Fibroblast of upper back skin (primary cell): ENCODE measurements at places on chromosomes 1 and 21.

- DNase-seq, result no peak
Observed at GRCh38 chr1:27471477-27471876, 18.5 kb downstream of the WASF2 start.

- DNase-seq, result no peak
Observed at GRCh38 chr1:186420923-186421322, 40.0 kb downstream of the PDC start.

DNA sequence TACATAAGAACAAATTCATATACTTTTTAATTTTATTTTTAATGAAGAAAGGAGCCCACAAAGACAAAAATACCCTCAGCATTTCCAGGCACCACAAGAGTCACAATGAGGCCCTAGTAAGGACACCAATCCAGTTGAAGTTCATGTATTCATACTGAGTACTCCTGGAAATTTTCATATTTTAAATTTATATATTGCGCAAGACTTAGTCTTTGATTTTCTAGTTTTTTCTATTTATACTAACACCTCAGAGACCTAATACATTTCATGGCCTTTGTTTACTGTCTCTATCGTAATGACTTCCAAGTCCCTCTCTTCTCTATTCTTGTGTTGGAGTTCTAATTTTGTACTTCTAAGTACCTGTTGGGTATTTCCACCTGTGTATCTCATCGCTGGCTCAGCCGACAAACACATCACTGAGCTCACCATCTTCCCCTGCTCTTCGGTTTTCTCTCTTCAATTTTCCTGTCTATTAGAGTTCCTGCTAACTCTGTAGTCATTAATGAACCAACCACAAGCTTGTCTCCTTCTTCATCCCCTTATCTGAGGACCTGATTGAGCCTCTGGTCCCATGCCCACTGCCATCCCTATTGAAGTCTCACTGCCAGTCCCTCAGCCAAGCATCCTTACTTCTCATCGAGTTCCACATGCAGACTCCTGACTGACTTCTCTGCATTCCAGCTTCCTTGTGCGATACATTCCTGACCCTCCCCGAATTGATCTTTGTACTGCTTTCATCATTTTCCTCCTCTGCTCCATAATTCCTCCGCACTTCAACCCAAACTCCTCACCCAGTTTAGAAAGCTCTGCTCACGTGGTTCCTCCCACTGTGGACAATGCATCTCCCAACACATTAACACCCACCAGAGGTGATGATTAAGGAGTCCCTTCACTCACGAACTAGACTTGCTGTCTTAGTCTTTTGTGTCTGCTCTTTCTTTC lies 17.3 kb upstream of the IRF2BP2 start:
- DNase-seq, result peak; percentile 75

DNA sequence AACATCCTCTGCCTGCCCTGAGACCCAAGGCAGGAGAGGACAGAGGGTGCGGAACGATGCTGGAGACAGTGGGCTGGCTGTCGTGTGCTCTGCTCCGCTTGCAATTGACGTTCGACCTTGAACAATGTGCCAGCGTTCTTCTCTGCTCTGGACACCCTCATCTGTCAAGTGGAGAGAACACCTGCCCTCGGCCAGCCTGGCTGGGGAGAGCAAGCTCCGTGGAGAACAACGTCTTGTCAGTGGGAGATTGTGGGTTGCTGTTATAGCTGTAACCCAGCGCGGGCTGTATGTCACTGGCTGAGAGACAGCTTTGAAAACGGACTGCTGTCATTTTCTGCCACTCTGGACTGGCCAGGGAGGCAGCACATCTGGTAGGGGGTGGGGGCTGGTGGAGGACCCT lies 14.7 kb downstream of the KIAA1614 start:
- no peak for DNase-seq

DNA sequence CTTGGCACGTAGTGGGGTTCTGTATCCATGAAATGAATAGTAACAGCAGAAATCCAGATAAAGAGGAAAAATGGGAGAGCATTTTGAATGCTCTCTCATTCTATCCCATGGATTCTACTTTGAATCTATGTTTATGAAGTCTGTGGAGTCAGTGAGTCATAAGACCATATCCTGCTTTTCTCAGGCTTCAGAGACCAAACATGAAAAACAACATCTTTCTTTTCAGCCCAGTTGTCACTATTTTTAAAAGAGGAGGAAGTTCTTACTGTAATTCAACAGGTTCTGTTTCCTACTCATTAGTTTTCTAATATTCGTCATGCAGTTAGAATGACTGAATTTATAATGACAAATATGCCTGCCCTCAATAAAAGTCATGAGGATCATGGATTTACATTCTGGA lies 39.4 kb upstream of the CD55 start:
- peak; percentile 12 for DNase-seq

DNA sequence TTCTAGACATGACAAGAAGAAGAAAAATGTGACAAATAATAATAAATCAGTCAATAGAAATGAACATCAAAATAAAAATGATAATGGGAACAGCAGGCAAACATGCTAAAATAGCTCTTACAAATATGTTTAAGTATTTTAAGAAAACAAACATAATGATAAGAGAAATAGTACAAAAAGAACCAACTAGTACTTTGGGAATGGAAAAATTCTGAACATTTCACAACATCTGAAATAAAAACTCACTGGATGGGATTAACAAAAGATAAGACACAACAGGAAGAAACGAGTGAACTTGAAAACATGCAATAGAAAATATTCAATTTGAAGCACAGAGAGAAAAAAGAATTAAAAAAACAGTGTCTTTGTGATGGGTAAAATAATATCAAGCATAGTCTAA lies 115.2 kb upstream of the TSPAN2 start:
- no peak for DNase-seq

- peak; percentile 17 for DNase-seq
Observed at GRCh38 chr1:26281091-26281958, 1.4 kb downstream of the SH3BGRL3 start.

DNA sequence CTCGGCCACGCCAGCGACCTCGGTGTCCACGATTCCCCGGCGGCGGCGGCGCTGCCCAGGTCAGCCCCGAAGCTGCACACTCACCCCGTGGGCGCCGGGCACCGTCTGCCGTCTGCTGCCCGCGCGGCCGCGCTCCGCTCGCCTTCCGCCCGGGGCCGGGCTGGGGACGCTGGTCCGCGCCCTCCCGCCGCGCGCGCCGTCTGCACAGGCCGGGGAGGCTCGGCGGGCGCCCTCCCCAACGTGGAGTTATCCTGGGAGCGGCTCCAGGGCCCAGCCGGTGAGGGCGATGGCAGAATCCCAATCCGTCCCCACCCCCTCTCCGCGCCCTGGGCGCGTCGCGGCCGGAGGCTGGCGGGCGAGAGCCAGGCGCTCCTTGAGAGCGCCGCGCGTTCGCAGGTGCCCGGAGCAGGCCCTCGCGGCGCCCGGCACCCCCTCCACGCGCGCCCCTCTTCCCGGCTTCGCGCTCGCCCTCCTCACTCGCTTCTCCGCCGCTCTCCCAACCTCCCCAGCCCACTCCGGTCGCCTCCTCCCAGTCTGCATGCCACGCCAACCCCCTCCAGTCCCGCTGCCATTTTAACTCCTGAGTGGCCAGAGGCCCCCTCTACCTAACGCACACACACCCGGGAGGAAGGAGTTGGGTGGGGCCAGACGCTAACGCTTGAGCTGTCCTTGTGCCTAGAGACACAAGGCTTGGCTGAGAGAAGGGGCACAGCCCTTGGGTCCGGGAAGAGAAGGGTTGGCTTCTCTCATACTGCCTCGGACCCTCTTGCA lies at the start of gene LRRN2:
Gene LRRN2 (minus strand): TSS at position 503 of the 771 bp plus-strand sequence. CDS start 65,746 bp downstream, outside the sequence.
- no peak for DNase-seq

- DNase-seq, result no peak
Observed at GRCh38 chr1:34128186-34128889, 36.7 kb downstream of the CSMD2 start.

DNA sequence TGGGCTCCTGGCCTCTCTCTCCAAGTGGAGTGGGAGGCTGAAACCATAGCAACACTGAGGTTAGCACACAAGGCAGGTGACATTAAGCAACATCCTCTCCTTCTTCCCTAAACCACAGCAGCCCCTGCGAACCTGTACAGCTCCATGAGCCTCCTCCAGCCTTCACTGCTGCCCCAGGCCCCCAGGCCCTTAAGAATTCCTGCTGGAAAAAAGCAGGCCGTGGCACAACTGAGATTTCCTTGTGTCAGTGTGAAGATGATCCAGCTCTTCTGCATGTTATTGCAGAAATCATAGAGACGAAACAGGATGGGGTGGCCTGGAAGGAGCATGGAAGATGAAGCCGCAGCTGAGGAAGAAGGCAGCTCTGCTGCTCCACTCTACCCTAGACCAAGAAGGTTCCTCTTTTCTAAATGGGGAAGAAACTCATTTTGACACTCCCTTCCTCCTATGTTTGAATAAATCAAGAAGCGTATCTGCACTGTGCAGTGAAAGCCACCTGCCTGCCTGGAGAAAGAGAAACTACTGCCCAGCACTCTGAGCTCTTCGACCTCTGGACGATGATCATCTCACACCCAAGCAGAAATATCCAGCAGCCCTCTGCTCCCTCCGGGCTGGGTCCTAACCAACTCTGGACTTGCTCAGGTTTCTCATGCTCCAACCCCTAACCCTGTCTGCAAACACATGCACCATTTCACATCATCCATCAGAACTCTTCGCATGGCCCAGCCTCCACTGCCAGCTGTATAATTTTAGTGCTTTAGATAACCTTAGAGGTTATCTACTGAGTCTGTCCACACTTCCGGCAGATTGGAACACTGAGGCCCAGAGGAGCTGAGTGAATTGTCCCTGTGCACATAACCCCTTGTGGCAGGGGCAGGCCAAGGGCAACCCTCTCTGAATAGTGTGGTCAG lies 20.7 kb downstream of the SH3BP5L start:
- no peak for DNase-seq

DNA sequence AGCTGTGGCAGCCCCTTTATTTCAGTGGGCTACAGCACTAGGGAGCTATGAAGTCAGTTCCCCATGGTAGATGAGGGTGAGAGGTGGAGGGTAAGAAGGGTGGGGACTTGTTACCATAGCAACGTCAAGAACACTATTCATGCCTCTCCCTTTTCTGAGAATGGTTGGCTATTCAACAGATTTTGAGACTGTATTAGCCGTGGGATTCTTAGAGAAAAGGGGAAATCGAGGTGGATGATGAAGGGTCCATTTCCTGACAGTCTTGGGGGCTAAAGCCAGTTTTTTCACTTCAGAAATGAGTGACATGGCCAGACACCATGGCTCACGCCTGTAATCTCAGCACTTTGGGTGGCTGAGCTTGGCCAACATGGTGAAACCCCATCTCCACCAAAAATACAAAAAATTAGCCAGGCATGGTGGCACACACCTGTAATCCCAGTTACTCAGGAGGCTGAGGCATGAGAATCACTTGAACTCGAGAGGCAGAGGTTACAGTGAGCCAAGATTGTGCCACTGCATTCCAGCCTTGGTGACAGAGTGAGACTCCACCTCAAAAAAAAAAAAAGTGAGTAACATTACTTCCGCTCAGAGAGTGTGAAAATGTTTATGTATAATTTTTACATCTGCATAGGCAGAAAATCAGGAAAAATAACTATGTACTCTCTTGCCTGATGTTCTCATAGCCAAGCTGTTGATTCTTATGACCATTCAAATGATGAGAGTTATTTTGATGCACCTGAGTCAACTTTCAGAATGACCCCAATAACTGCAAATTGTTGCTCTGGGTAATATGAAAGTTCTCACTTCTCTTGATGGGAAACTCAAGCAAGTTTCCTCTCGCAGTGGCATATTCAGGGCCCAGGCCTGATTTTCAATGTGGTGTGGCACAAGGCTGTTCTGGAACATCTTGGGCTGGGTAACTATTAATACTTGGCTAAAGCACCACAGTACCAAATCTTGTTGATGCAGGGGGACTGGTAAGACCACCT lies 23.2 kb upstream of the RGSL1 start:
- DNase-seq, result no peak

GRCh38 chr21:38470755-38471154 lies 27.5 kb downstream of the ERG start:
- DNase-seq, result peak; percentile 62

- peak; percentile 77 for DNase-seq
Observed at GRCh38 chr1:53754484-53755312, 15.7 kb upstream of the GLIS1 start.

DNA sequence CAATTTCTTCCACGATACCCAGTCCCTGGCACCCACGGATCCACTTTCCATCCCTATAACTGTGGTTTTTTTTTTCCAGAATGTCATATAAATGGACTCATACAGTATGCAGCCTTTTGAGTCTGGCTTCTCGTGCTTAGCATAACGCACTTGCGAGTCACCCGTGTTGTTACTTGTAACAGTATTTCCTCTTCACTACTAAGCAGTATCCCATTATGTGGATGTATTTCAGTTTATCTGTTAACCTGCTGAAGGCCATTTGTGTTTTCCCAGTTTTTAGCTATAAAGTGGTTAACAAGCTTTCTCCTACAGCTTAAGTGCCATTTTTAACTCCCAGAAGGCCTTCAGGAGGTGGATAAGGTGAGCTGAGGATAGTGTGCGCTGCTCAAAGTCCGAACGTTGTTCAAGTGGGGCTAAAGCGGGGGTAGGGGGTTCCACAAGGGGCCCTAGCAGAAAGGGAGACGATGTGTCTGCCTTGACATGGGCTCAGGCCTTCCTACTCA lies 829 bp downstream of the ADAR start:
- peak; percentile 58 for DNase-seq

DNA sequence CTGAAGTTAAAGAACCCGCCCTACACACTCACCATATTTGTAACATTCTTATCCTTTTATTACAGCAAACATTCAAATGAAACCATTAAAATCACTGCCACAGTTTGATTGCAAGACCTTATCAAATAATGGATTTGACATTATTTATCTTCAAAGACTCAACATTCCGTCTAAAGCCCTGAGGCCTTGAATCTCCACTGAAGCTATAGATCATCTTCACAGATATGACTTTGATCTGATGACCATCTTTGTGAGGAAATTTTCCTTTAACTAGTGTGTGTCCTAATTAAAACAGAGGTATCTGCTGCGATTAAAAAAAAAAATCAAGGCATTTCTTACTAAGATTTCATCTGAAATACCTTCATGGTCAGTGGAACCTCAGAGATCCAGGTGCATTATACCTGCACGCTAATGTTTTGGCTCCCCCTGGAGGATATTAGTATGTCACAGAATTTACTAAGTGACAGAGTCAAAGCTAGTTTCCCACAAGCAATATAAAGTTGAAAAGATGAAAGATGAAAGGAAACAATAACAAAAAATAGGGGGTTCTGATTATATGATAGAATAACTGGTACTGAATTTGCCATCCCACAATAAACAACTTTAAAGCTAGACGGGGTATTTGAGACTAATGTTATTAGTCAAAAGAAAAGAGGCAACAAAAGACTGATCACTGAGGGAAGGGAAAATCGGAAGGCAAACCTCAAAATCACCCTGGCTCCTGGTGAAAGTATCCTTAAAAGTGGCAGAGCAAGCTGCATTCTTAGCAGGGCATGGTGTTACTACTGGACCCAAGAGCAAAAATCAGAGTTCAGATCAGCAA lies 923.4 kb downstream of the NCAM2 start:
- peak; percentile 48 for DNase-seq
